ENCODE measurements at places on chromosomes 3 and 15. TPM values are rescaled to one million over a fixed set of nuclear protein-coding genes. Genes with fewer than 3 reads are reported as not detected.

The TMCO5A gene
- not detected for total RNA-seq

The ZMAT3 gene
- 4.9 TPM for total RNA-seq

The KLHL40 gene
- total RNA-seq, result 197 TPM

The CKMT1A gene
- total RNA-seq, result 0.41 TPM

The HHLA2 gene
- not detected for total RNA-seq

The THSD4 gene
- 0.85 TPM for total RNA-seq

The CFAP100 gene
- total RNA-seq, result not detected

The CHRFAM7A gene
- not detected for total RNA-seq

The ANAPC13 gene
- total RNA-seq, result 32.3 TPM

The NEK10 gene
- total RNA-seq, result 3.6 TPM

The CYP19A1 gene
- total RNA-seq, result 0.71 TPM
